IMR-90 (cell line): ENCODE measurements at places on chromosomes 7 and 10. TPM values are rescaled to one million over a fixed set of nuclear protein-coding genes. Genes with fewer than 3 reads are reported as not detected.

Gene SLC25A40
- 4.7 and 8.6 TPM in 2 replicates for total RNA-seq

Gene EEF1AKMT2
- total RNA-seq: 9.7 and 22.8 TPM in 2 replicates

Gene RAB18
- 17.6 and 53.0 TPM in 2 replicates for total RNA-seq

Gene PARG
- 24.4 and 32.2 TPM in 2 replicates for total RNA-seq

Gene CCDC3
- total RNA-seq: under 0.01 and 0.36 TPM in 2 replicates

Gene ABCB4
- not detected in 2 replicates for total RNA-seq

Gene RET
- 0.18 and 0.28 TPM in 2 replicates for total RNA-seq

DNA sequence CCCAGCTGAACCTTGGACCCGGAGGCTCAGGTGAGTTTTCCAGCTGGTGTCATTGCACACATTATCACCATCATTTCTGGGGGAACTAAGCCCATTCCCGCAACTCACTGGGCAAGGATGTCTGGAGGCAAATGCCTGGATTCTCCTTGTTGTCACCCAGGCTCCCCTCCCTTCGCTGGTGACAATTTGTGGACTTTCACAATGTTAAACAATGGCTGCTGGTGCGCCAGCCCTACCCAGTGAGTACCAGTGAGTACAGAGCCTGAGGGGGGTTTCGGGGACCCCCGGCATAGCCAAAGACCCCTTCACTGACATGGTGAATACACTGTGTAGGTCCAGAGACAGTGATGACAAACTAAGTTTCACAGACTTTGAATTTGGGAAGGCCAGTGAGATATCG is 189.2 kb downstream of the ADARB2 start:
- no peaks in the 10 kb centered on the region for H3K4me1 ChIP-seq
- H3K36me3 ChIP-seq: no peaks in the 10 kb centered on the region
- H3K27ac ChIP-seq: no peak overlapping the region

DNA sequence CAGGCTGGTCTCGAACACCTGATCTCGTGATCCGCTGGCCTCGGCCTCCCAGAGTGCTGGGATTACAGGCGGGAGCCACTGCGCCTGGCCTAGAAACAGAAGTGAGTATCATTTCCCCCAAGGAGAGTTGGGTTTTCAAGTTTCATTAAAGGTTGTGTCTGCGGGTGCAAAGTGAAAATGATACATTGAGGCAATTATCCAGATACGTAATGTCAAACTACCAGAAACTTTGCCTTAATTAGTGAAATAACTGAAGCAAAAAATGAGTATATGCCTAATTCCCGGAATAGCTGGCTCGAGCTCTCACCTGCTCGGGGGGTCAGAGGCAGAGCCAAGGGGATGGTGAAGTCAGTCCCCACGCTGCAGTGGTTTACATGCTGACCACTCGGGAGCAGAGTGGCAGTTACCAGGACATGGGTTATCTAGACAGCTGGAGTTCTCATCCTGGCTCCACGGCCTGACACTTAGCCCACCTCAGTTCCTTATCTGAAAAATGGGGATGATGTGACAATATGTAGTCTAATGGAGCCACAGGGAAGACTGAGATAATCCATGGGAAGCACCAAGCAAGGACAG is 25.5 kb downstream of the CHST15 start:
- no peak for DNase-seq
- no peaks in the 10 kb centered on the region for H3K4me1 ChIP-seq
- no peaks in the 10 kb centered on the region for H3K27me3 ChIP-seq
- H3K27ac ChIP-seq: no peak overlapping the region

DNA sequence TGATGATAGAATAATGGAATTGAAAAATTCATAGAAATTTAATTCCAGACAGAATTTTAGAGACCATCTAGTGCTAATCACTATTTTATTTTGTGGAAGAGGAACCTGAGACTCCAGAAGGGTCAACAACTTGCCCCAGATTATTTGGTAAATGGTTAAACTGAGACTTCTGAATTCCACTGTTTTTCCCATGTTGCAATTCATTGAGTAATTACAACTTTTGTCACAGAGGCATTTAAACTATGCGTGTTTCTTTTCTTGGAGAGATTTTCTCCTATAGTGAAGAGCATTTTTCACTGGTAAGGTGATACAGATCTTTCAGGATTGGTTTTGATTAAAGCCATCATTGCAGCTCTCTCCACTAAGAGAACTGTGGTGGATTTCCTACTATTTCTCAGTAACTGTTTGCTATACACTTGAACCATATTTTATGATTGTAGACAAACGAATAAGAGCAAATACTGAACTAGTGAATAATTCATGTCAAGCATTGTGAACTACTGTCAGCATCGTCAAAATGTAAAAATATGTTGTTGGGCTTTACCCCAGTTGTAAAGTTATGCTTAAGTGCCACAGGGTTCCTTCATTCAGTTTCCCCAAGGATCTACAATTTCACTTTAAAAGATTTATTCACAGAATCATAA is 26.5 kb downstream of the LRGUK start:
- H3K4me3 ChIP-seq: no peak overlapping the region
- no peaks in the 10 kb centered on the region for H3K27me3 ChIP-seq
- no peaks in the 10 kb centered on the region for H3K4me1 ChIP-seq
- H3K27ac ChIP-seq: no peak overlapping the region
- DNase-seq: no peak
- no peaks in the 10 kb centered on the region for H3K36me3 ChIP-seq

- H3K4me3 ChIP-seq: no peak overlapping the region
- H3K36me3 ChIP-seq: no peaks in the 10 kb centered on the region
- H3K4me1 ChIP-seq: no peaks in the 10 kb centered on the region
Measured at GRCh38 chr10:123565691-123566660, 100.2 kb upstream of the GPR26 start.

- H3K4me1 ChIP-seq: 0 out of 2 replicates have a peak, but pooled peaks cover 7% of the 10 kb centered on the region
- no peak overlapping the region for H3K27ac ChIP-seq
- H3K27me3 ChIP-seq: peaks cover 4% of the 10 kb centered on the region
- no peak for DNase-seq
- H3K36me3 ChIP-seq: no peaks in the 10 kb centered on the region
- no peak overlapping the region for H3K4me3 ChIP-seq
Measured at GRCh38 chr10:118874171-118874570, 119.4 kb upstream of the CACUL1 start.

DNA sequence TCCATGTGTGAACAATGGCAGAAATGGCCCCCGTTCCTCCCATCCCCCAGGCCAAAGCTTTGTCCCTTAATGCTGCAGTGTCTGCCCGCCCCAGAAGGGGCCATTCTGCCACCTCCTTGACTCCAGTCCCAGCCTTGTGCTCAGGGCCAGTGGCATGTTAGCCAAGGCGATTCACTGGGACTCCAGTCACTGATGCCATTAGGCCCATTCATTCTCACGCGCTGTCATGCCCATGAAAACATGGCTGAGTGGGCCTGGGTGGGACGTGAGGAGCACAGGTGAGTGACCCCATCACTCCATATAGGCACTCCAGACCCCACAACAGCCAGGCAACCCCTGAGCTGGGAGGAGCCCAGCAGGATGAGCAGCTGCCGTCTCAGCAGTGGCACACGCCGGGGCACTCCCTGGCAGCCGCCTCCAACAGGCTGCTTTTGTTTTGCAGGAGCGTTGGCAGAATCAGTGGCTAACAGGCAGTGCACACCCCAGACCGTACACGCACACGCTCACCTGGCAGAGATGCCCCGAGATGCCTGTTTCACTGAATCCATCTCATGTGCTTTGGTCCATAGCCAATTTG is 79.5 kb downstream of the TCERG1L start:
- DNase-seq: no peak
- no peak overlapping the region for H3K27ac ChIP-seq

GRCh38 chr7:44321796-44322195 is 3.6 kb downstream of the CAMK2B start:
- H3K36me3 ChIP-seq: no peaks in the 10 kb centered on the region
- no peak overlapping the region for H3K4me3 ChIP-seq
- H3K27ac ChIP-seq: no peak overlapping the region
- H3K4me1 ChIP-seq: no peaks in the 10 kb centered on the region; the same call in 1 of the 2 replicates
- no peak for DNase-seq

DNA sequence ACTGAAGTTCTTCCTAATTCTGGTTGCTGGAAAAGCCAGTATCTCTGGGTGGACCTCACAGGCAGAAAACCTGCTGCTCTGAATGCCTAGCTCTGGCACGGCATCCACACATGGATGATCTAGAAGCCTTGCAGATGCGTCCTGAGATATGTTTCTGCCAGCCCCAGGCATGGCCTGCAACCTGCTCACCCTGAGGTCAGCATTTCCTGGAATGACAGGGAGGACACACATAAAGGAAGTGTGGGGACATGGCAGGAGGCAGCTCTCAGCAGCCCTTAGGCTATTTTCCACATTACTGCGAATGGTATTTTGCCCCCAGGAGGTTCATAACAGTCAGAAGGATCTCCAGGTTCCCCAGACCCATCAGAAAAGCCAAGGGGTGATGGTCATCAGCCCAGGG is 23.2 kb downstream of the PLXNA4 start:
- H3K27ac ChIP-seq: no peak overlapping the region
- H3K27me3 ChIP-seq: no peaks in the 10 kb centered on the region
- H3K4me3 ChIP-seq: no peak overlapping the region
- no peaks in the 10 kb centered on the region for H3K36me3 ChIP-seq

DNA sequence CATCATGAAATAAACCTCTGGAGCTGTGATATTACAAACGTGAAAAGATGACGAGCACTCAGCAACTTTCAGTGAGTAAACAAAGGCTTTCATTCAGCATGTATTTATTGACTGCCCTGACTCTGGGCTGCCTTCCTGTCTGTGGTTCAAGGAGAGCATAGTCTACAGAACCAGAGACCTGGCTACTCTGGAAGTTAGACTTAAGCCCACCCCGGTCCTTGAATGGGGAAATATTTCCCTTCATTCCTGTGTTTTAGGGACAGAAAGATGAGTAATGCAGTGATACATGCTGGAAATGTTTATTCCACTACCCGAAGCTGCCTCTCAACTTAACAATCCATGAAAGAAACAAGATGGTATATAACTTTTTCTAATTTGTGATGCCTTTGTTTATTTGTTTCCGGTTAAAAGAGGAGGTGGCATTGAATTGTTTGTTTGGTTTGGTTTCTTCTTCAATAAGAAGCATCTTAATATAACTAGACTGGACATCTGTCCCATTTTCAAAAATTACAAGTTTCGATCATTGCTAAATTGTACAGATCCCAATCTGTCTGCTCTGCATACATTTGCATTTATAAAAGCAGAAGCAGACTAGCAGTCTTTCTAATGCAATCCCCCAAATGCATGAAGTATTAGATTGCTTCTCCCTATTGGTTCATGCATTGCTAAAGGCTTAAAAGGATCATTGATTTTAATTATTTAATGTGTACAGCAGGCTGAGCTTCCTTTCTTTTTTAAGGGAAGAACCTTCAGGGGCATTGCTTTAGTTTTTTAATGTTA is 57.7 kb downstream of the TRUB1 start:
- H3K4me1 ChIP-seq: peaks cover 5% of the 10 kb centered on the region
- no peaks in the 10 kb centered on the region for H3K36me3 ChIP-seq
- DNase-seq: peak; percentile 61
- no peak overlapping the region for H3K4me3 ChIP-seq

DNA sequence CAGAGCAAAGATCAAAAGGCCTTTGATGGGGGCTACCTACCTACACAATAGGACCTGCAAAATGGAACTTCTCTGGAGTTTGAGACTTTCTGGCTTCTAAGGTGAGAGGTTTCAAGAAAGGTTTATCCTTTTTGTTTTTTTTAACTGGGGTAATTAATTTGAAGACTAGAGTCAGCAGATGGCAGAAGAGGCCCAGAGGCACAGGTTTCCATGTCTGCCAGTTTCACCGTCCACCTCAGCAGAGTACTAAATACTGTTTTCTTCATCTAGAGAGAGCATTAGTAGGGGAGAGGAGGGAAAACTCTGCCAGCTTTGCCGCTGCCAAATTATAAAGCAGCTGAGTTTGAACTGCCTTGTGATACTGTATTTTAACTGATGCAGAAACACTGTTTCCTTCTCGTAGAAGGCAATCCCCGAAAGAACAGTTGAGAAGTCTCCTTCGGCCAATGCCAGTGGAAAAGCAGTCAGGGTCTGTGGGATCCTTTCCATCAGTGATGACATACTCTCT is 138.7 kb downstream of the SLC25A13 start:
- no peaks in the 10 kb centered on the region for H3K4me1 ChIP-seq
- DNase-seq: no peak
- H3K27ac ChIP-seq: no peak overlapping the region
- no peak overlapping the region for H3K4me3 ChIP-seq
- H3K27me3 ChIP-seq: no peaks in the 10 kb centered on the region

DNA sequence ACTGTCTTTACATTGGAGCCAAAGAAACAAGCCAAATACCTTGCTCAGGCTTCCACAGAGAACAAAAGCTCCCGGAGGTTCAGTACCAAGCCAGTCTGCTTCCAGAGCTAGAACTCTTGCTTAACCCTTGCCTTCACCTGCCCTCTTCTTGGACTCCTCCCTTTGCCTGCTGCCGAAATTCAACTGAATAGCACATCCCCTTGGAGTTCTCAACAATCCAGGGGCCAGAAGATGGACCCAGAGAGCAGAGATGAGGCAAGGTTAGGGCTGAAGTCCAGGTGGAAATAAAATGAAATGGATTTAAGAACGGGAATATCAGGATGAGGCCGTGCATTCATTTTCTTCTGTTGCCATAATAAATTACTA is 876 bp upstream of the PIK3AP1 start:
- H3K36me3 ChIP-seq: no peaks in the 10 kb centered on the region
- no peak for DNase-seq
- H3K27me3 ChIP-seq: peaks cover 53% of the 10 kb centered on the region
- H3K4me1 ChIP-seq: no peaks in the 10 kb centered on the region
- no peak overlapping the region for H3K27ac ChIP-seq

DNA sequence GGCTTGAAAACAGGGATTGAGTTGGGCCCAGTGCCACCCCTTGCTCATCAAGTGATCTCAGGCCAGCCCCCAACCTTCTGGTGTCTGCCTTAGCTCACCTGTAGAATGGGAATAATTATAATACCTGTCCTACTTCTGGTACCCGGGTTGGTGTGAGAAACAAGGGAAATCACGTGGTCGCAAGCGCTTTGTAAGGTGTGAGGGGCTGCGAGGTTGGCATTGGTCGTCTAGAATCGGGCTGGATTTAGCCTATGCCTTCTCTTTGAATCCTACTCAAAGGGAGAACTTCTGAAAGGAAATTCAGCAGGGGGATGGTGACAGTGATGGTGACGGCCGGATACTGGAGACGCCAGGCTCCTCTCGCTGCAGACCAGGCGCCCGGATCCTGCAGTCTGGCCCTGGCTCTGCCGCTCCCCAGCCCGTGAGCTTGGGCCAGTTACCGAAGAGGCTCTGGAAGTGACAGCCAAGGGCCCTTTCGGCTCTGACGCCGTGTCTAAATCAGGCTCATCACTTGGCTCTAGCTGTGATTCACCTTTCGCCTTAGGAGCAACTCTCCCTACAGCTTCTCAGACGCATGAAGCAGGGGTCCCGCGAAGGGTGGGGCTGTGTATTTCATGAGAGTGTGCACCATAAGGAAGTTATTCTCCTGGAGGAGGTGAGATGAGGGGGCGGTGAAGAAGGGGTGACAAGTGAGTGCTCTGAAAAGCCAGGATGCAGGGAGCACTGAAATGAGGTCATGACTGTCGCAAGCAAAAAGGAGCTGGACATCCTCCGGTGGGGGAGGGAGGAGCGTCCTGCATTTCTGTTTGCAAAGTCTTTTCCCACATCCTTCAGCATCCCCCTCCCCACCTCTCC is 4.0 kb upstream of the CREB5 start:
- H3K36me3 ChIP-seq: no peaks in the 10 kb centered on the region
- H3K27me3 ChIP-seq: no peaks in the 10 kb centered on the region
- peaks cover 7% of the 10 kb centered on the region; the same call in 1 of the 2 replicates for H3K4me1 ChIP-seq
- no peak overlapping the region for H3K4me3 ChIP-seq
- DNase-seq: peak; percentile 81
- peak overlapping the region; percentile 46 for H3K27ac ChIP-seq
